ENCODE measurements at places on chromosomes 13 and 19.

GRCh38 chr19:24078680-24079079, 8.3 kb upstream of the ZNF254 start:
- no peak for DNase-seq

DNA sequence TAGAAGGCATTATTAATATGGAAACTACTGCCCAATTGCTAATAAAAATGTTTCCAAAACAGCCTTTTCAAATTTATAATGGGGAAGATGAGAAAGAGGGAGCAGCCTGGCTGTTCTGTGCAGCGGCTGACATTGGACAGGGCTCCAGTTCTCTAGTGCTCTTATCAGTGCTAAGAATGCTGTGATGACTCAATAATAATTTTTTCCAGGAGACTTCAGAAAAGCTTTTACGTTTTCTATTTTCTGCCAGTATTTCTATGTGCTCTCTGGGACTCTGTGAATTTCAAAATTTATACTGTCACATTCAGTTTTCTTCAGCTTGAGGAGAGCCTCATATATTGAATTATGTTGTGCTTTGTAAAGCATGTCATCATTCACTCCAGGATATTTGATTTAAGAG, 209.6 kb downstream of the VWA8 start:
- DNase-seq, result no peak

- DNase-seq, result no peak
Observed at GRCh38 chr13:21938168-21938567, 267.3 kb downstream of the FGF9 start.

GRCh38 chr13:98428256-98428966, 148.5 kb downstream of the STK24 start:
- no peak for DNase-seq

- no peak for DNase-seq
Observed at GRCh38 chr13:42740753-42741152, 40.6 kb upstream of the FAM216B start.
